Left renal cortex interstitium (tissue), 4 donors: ENCODE measurements at places on chromosomes 12 and 14. TPM values are rescaled to one million over a fixed set of nuclear protein-coding genes. Genes with fewer than 3 reads are reported as not detected.

CFAP54 gene
- polyA plus RNA-seq, result 2.6 TPM

DNA sequence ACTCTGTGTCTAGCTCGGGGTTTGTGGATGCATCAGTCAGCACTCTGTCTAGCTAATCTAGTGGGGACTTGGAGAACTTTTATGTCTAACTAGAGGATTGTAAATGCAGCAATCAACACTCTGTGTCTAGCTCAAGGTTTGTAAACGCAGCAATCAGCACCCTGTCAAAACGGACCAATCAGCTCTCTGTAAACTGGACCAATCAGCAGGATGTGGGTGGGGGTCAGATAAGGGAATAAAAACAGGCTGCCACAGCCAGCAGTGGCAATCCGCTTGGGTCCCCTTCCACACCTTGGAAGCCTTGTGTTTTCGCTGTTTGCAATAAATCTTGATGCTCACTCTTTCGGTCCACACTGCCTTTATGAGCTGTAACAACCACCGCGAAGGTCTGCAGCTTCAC lies 920.7 kb upstream of the FOXG1 start:
- DNase-seq, result no peak

- no peak for DNase-seq
Measured at GRCh38 chr12:14614704-14615121, 47.0 kb upstream of the PLBD1 start.

DNA sequence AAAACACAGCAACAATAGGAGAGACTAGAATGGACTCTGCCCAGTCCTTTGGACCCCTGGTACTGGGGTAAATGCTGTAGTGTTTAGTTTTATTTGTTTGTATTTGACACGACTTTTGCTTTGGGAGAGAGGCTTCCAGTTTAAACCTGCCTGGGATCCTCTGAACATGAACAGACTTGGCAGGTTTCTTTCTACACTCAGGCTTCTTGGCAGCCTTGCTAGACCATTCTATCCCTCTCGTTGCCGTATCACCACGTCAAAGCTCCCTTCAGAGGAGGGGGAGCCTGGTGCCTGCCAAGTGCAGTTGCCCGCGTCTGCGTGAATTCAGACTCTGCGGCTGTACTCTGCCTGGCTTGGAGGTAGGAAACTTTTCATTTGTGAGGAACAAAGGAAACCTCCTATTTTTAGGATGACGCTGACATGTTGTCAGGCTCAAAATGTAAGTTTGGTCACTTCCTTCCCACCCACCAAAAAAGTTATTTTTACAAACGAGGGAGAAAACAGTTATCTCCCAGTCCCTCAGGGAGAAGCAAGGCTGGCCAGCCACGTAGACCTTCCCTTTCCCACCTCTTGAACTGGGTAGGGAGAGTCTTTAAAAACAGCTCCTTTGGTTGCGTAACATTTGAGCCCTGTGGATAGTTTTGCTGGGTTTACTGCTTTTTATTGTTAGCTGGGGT lies 25.9 kb downstream of the CD9 start:
- no peak for DNase-seq

- no peak for DNase-seq
Measured at GRCh38 chr12:20350495-20350894, 17.8 kb upstream of the PDE3A start.

- DNase-seq, result no peak
Measured at GRCh38 chr14:68468437-68469207, 324.2 kb downstream of the ZFP36L1 start.
